ENCODE measurements at places on chromosomes 5 and 9. TPM values are rescaled to one million over a fixed set of nuclear protein-coding genes. Genes with fewer than 3 reads are reported as not detected.

Gene TYRP1
- not detected for total RNA-seq

Gene WHRN
- total RNA-seq: 27.9 TPM

Gene SURF2
- 11.8 TPM for total RNA-seq

Gene PLAA
- total RNA-seq: 26.2 TPM

Gene FAM78A
- total RNA-seq: 33.5 TPM

All from spleen (tissue), 13 donors.